ENCODE measurements at places on chromosomes 6 and 20.

DNA sequence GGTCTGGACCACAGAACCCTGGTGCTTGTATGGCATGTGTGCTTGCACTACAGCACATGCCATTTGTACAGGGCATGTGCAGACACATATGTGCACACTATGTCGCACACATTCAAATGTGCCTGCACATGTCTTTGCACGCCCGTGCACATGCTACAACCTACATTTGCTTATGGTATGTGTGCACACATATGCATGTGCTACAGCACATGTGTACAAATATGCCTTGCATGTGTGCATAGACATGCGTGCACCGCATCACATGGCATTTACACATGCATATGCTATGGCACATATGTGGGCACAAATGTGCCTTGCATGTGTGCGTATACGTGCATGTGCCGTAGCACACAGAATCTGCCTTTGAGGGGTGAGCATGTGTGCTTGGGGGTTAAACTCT is 90.5 kb downstream of the DHX35 start:
- no peak for DNase-seq

DNA sequence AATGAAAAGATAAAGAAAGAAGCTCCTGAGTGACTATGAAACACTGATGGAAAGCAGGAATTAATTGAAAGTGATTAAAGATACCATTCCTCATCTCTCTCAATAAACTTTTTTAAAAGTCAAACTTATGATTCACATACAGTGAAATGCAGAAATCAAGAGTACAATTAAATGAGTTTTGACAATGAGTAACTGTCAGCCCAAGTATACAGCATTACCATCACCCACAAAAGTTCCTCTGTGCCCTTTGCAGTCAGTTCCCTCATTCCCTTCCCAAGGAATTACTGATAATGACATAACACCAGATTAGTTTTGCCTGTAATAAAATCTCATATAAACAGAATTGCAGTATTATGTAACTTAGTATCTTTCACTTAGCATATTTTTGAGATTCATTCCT is 44.5 kb downstream of the ATG5 start:
- no peak for DNase-seq

GRCh38 chr20:57055345-57055744 is 211.1 kb downstream of the BMP7 start:
- DNase-seq = no peak

GRCh38 chr6:165985281-165985805 is 182.3 kb downstream of the TBXT start:
- no peak for DNase-seq

DNA sequence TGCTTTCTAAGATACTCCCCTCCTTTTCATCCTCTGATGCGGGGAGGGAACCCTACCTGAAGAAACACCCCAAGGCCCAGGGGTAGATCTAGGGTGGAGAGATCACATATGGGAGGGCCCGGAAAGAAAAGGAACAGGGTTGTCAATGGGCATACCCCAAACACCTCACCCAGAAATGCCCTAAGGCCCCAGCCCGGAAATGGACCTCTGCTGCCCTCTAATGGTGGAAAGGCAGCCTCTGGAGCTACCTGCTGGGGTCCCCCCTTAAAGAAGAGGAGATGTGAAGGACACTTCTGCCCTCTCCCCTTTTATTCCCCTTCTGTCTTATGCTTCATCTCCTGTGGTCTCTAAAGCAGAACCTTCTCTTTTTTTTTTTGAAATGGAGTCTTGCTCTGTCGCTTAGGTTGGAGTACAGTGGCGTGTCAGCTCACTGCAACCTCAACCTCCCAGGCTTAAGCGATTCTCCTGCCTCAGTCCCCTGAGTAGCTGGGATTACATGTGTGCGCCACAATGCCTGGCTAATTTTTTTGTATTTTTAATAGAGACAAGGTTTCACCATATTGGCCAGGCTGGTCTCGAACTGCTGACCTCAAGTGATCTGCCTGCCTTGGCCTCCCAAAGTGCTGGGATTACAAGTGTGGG is 458 bp upstream of the ARMC12 start:
- peak; percentile 48 for DNase-seq
